ENCODE measurements at places on chromosomes 3 and 15.

- DNase-seq, result no peak
Measured at GRCh38 chr15:69897061-69897460, 200.7 kb downstream of the TLE3 start.

- DNase-seq, result no peak
Measured at GRCh38 chr15:67068710-67069400, 3.5 kb downstream of the SMAD3 start.

- no peak for DNase-seq
Measured at GRCh38 chr3:45905755-45906154, 19.4 kb downstream of the CCR9 start.

- DNase-seq, result no peak
Measured at GRCh38 chr3:49673121-49673714, 933 bp upstream of the APEH start.

- DNase-seq, result no peak
Measured at GRCh38 chr15:33243869-33244268, 49.4 kb upstream of the FMN1 start.

GRCh38 chr15:69940441-69941300 is 157.0 kb downstream of the TLE3 start:
- no peak for DNase-seq

DNA sequence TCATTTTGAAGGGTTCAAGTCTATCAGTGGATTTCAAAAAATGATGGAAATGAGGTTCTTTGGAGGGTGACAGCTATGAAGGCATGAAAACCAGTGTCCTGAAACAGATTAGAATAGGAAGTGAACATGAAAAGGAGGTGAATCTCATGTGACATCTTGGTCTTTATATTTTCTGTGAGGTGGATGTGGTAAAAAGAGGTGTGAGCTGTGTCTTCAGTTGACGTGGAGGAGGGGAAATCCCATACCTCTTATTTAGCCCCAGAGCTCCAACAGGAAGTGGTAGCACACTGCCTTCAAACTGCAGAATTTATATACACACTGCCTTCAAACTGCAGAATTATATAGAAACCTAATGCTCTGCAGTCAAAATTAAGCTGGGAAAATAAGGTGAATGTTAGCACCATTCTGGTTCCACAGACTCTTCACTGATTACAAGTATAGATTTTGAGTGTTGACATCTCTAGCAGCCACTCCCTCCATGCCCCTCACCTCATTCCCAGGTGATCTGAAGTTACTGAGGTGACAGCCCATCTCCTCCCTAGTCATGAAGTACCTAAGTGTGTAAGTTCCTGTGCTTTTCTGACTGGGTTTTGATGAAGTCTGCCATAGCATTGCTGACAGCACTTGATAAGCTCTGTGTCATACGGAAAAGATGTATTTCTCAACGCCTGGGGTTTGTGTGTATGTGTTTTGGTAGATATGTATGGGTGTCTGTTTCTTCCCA is 2.7 kb downstream of the RAB8B start:
- peak; percentile 48 for DNase-seq

DNA sequence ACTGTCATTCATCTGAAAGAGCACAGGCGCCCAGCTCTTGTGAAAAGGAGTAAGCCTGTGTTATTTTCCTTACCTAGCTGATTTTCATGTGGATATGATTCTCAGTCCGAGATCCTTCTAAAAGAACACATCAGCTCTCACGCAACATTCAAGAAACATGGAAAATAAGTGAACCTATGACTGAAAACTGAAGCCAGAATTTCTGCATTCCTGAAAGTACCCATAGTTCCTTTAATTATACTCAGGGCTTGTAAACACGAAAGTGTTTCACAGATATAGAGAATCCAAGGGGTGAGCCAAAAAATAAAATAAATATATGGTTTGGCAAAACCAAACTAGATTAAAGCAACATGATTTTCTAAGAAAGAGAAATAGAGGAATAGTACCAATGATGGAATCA is 100.8 kb upstream of the CHMP2B start:
- no peak for DNase-seq

DNA sequence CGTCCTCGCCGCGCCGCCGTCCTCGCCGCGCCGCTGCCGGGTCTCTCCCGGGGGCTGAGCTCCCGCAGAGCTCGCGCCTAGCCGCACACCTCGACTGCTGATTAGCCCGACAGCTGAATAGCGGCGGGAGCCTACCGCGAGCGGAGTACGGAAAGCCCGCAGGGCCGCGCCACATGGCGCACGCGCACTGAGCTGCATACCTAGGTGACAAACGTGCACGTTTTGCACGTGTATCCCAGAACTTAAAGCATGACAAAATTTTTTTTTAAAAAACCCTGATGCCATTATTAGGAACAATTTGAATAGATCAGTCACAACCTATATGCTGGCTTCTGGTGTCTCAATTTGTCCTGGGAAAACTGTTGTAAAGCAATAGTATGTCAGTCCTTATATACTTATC is at the start of gene GOLGA8A:
TSS of gene GOLGA8A (minus strand) at position 122 of the 400 bp plus-strand sequence. CDS start 48,117 bp downstream, outside the sequence.
- DNase-seq, result no peak

- no peak for DNase-seq
Measured at GRCh38 chr3:46061108-46061720, 33.9 kb upstream of the XCR1 start.

GRCh38 chr15:68537097-68537496 is 41.7 kb upstream of the CORO2B start:
- no peak for DNase-seq

DNA sequence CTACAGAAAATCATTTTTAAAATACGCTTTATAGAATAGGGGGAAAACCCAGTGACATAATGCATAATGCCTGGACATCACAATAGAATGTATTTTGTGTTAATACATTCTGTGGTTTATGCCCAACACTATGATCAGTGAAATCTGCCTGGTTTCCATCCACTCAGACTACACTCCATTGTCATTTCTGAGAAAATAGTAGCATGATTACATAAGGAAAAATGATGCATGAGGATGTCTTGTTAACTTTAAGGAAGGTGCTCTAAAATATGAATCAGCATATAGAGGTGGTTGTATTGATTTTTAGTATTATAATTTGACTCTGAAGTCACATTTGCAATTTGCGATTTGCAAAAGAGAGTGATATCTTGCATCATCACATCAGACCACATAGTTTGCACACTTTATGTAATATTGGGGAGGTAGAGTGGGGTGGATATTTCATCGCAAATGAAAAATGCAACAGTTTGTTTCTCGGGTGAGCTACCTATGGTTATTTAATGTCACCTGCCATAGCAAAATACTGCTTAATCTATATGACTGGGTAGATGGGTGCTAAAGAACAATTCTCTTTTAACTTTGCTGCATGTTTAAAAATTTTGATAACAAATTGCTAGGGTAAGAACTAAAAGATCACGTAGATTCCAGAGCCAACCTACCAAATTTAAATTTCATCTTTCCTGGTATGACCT is 403.9 kb downstream of the IL5RA start:
- no peak for DNase-seq

DNA sequence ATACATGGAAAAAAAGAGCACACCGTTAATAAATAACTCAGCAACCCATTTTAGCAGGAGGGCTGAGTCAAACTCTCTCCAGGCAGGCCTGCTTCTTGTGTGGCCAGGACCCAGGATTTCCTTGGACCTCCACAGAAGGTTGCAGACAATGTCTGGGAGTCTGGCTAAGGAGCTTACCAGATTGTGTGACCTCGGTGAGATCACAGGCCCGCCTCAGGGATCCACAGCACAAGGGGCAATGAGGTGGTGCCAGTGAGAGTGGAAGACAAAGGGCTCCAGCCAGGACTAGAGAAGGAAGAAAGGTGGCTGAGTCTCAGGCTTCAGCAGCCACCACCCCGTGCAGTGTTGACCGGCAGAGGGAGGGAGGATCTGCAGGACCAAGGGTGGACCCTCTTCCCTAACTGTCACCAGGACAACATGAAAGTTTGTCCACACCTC is 32.2 kb upstream of the SEC22A start:
- DNase-seq, result no peak

DNA sequence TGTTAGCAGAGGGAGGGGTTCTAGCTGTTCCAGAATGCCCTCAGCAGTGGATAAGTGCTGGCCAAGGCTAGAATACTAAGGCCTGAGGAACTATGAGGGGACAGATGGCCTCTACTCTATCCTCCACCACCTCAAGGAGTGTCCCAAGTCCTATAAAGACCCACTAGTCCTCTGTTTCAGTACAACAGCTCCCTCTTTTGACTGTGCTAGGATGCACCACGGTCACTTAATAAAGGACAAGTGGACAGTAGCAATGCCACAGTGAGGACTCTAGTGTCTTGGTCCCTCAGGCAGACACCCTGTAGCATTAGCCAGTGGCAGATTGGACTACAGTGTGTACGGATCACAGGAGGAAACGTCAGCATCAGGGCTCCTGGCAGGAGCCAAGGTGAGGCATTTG is 171.8 kb upstream of the PROK2 start:
- DNase-seq, result no peak

DNA sequence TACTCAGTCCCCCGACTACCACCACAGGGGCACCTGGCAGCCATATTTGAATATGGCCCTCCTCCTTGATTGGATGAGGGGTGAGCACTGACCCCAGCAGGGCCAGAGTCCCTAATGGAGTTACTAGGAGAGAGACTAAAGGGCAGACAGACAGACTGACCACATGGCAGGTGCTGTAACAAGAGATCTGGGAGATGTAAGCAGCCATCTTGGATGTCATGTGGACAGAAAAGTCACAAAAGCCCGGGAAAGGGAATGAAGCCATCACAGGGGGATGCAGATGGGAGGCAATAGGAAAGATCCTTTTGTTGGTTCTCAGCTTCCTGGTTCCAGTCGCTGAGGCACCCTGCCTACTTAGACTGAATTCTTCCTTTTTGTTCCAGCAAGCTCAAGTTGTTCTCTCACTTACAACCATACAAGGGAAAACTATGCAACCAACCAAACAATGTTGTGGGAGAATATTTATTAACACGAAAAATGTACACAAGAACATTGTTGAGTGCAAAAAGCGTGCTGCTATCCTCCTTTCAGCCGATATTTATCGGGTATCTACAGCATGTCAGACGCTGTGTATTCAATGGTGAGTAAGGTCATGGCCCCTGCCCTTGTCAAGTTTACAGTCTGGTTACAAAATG is 511.6 kb upstream of the PROK2 start:
- no peak for DNase-seq

DNA sequence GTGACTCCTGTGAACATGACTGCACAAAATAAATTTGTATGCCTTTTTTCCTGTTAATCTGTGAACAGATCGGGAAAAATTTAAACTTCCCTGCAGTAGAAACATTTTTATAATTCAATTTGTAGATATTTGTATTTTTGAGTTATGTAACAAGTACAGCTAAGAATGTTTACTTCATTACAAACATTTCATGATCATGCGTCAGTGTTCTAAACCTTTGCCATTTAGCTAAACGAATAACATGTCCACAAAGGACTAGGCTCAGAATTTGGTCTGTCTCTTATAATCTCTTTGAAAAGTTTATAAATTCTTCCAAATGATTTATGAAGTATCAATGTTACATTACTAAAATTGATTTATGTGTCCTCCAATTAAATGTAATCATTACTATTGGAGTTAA is 17.3 kb upstream of the CRYBG3 start:
- no peak for DNase-seq

DNA sequence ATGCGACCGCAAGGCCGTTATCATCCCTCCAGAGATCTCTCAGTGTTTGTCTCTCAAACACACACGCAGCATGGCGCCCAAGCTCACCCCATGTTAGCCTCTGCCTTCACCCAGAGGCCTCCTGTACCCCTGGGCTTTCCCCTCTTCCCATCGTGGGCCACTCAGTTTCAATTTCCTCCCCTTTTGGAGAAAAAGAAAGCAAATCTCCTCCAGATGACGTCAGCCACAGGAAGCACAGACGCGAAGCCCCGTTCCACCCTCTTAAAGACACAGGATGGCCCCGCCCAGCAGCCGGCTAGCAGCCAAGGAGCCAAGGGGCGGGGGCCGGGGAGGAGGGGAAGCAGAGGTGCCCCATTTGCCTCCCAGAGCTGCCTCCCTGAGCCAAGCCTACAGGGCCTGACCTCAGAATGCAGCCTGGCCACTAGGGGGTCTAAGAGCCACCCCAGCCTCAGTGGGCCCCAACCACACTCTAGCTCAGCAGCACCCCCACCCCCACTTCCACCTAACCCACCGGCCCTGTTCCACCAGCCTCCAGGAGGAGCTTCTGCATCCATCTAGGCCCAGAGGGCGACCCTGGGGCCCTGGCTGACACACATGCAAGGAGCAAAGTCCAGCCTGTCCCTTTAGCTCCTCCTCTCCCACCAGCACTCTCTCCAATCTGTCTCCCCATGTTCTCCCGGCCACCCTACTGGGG is 26.5 kb downstream of the ATRIP start:
- peak; percentile 98 for DNase-seq

GRCh38 chr3:156350781-156351180 is 204.1 kb downstream of the SSR3 start:
- no peak for DNase-seq

GRCh38 chr15:40064231-40064894 is 25.4 kb upstream of the SRP14 start:
- no peak for DNase-seq

- DNase-seq, result no peak
Measured at GRCh38 chr15:98699591-98700424, 51.5 kb downstream of the IGF1R start.

- DNase-seq, result no peak
Measured at GRCh38 chr3:114879059-114880031, 267.7 kb downstream of the ZBTB20 start.

- DNase-seq, result no peak
Measured at GRCh38 chr3:66053550-66054094, 14.9 kb upstream of the MAGI1 start.

DNA sequence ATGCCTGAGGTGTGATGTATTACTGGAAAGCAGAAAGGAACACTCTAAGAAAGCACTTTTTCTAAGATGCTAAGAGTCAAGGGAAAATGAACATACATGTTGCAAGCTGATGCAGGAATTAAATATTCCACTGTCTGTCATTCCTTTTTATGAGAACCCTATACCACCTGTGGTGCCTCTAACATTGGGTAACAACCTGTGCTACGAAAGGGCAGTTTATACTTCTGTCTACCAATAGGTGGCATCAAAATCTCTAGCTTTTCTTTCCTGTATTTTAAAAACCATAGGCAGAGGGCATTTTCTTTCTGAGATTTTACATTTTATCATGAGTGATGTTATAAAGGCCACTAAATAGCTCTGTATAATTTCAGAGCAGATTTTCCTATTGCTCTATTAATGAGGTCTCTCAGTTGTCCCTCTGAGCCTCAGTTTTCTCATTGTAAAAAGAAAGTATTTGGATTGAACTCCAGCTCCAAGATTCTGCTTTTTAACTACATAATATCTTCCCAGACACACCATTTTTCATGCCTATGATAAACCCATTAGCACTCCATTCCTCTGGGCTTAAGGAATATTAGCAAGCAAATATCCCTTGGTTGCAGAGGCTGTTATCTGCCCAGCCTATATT is 3.5 kb upstream of the CPNE4 start:
- peak; percentile 28 for DNase-seq

DNA sequence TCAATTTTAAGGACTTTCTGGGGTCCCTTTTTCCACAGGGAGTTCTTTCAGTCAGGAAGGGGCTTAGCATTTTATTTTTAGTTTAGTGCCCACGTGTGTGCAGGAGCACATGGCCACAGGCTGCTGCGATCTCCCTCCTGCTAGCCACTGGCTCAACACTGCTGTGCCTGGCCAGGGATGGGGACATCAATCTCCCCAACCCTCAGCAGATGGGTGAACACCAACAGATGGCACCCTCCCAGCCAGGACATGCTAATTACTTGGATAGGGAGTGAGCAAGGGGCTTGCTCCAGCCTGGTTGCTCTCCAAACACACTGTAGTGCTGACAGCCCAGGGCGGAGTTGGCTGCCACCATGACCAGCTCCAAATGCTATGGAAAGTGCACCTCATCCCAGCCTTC is 7.4 kb upstream of the RIOX2 start:
- no peak for DNase-seq

- peak; percentile 40 for DNase-seq
Measured at GRCh38 chr15:78046796-78047341, 30.6 kb downstream of the TBC1D2B start.

All from Kasumi-1 (cell line).